ENCODE measurements at places on chromosomes 6 and 20.

GRCh38 chr6:119360262-119360915 is 10.8 kb upstream of the MAN1A1 start:
- no peaks in the 10 kb centered on the region for H3K4me1 ChIP-seq
- H3K36me3 ChIP-seq = no peaks in the 10 kb centered on the region
- no peak overlapping the region for H3K27ac ChIP-seq
- H3K4me3 ChIP-seq = no peak overlapping the region
- H3K27me3 ChIP-seq = no peaks in the 10 kb centered on the region

- H3K27ac ChIP-seq = no peak overlapping the region
- no peaks in the 10 kb centered on the region for H3K4me1 ChIP-seq
- H3K4me3 ChIP-seq = no peak overlapping the region
Measured at GRCh38 chr6:115843945-115844344, 216.7 kb downstream of the FRK start.

DNA sequence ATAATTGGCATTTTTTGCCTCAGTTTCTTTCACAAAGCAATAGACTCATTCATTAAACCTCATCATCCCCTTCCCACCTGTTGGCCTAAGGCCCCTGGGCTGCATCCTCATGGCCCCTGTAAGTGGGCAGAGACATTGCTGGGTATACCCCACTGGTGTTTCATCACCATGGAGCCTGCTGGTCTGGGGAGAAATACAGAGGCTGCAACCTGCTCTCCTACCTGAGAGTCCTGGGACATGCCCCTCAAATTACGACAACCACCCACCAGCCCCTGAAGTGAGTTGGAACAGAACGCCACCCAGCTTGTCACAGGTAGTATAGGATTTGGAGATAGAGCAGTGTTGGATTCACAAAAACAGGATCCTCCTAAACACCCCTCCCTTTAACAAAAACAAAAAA is 190.8 kb downstream of the ANKRD60 start:
- no peak overlapping the region for H3K4me3 ChIP-seq
- no peaks in the 10 kb centered on the region for H3K4me1 ChIP-seq
- H3K27ac ChIP-seq = no peak overlapping the region
- no peak for DNase-seq
- H3K27me3 ChIP-seq = peaks cover under 1% of the 10 kb centered on the region

GRCh38 chr6:118377711-118378414 is 170.2 kb upstream of the PLN start:
- H3K4me1 ChIP-seq = no peaks in the 10 kb centered on the region
- no peaks in the 10 kb centered on the region for H3K27me3 ChIP-seq
- DNase-seq = no peak

DNA sequence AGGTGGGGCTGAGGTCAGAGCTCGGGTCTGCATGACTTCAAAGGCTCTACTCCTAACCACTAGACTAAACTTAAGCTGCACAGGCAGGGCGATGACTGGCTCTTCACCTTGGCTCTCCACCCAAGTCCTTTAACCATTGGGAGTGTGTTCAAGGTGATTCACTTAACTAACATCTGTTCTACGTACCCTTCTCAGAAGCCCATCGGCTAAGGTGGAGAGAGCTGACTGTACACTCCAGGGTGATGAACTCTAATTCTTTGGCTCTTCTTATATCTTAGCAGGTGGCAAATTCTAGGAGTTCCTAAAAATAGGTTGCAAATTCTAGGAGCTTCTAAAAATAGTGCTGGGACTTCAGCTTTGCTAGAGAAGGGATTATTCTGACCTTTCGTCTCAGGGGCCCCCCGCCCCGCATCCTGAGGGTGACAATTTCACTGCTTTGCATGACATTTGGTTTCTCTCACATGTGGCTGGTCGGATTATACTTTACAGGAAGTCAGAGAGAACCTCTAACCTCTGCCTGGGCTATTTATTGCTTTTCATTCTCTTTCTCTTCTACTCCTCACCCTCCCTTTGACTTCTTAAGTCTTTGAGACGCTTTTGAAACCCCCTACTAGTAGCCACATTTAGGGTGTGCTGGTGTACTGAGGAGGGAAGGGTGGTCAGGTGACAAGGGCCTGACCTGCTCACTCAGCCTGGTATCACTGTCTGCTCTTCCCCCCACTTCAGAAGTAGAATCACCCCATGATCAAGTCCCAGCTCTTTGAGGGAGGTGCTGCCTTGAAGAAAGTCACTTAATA is 55.5 kb downstream of the PRDM1 start:
- DNase-seq = no peak
- no peak overlapping the region for H3K4me3 ChIP-seq
- peak overlapping the region; percentile 7 for H3K27ac ChIP-seq
- no peaks in the 10 kb centered on the region for H3K36me3 ChIP-seq
- H3K27me3 ChIP-seq = no peaks in the 10 kb centered on the region

- H3K27ac ChIP-seq = peak overlapping the region; percentile 55
- no peak for DNase-seq
- H3K4me1 ChIP-seq = peaks cover 20% of the 10 kb centered on the region
Measured at GRCh38 chr6:15400572-15401004, 154.7 kb downstream of the JARID2 start.

DNA sequence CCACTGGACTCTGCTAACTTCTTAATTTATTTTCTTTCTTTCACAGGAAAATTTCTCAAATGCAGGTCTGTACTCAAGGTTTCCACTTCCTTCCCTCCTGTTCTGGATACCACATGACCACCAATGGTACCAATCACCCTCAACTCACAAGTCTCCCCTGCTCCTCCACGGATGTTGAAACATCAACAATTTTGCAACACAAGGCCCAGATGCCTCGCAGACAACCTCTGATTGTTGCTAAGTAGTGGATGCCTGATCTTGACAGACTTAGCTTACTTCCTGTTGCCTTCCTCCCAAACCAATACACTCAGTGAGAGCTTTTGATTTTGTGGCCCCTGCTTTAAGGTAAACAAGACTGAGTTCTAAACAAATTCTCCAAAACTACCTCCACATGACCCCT is 146.6 kb downstream of the FRK start:
- H3K27me3 ChIP-seq = no peaks in the 10 kb centered on the region
- DNase-seq = no peak
- H3K4me1 ChIP-seq = no peaks in the 10 kb centered on the region
- H3K27ac ChIP-seq = no peak overlapping the region
- H3K36me3 ChIP-seq = no peaks in the 10 kb centered on the region
- H3K4me3 ChIP-seq = no peak overlapping the region

- no peak for DNase-seq
- H3K4me1 ChIP-seq = peaks cover 9% of the 10 kb centered on the region
- H3K4me3 ChIP-seq = no peak overlapping the region
- no peak overlapping the region for H3K27ac ChIP-seq
- no peaks in the 10 kb centered on the region for H3K27me3 ChIP-seq
- H3K36me3 ChIP-seq = no peaks in the 10 kb centered on the region
Measured at GRCh38 chr20:50070361-50070760, 42.6 kb downstream of the UBE2V1 start.

DNA sequence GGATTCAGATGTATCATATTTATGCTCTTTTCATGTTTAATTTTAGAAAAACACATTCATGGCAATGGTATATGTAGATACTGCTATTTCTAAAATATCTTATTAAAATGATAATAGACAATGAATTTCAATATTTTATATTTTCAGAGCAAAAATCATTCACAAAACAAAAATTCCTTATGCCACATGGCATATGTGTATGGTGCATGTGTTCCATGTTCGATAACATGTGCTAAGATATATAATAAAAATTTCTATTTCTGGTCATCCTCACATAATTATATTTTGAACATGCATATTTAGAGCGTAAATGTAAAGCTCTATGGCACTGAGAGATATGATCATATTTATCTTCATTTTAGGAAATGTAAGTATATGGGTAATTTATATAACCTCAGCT is 606.2 kb upstream of the AGPAT4 start:
- no peaks in the 10 kb centered on the region for H3K27me3 ChIP-seq
- no peaks in the 10 kb centered on the region for H3K36me3 ChIP-seq
- DNase-seq = no peak
- H3K27ac ChIP-seq = no peak overlapping the region

DNA sequence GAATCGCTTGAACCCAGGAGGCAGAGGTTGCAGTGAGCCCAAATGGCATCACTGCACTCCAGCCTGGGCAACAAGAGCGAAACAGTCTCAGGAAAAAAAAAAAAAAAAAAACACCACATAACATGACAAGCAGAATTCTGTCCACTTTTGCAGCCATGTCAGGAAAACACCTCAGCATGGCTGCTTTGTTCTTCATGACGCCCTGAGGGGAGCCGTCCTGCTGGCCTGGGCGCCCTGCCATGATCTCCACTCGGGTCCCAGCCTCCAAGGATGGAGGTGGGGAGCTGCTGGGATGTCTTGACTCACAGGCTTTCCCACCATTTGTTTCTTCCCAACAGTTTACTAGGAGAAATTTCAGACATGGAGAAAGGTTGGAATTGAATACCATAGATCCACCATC is 42.2 kb downstream of the SNX9 start:
- H3K4me1 ChIP-seq = peaks cover 54% of the 10 kb centered on the region
- no peak for DNase-seq

GRCh38 chr6:150734235-150734634 is 131.3 kb upstream of the MTHFD1L start:
- H3K36me3 ChIP-seq = peaks cover 11% of the 10 kb centered on the region
- DNase-seq = no peak
- no peaks in the 10 kb centered on the region for H3K4me1 ChIP-seq
- H3K4me3 ChIP-seq = no peak overlapping the region

DNA sequence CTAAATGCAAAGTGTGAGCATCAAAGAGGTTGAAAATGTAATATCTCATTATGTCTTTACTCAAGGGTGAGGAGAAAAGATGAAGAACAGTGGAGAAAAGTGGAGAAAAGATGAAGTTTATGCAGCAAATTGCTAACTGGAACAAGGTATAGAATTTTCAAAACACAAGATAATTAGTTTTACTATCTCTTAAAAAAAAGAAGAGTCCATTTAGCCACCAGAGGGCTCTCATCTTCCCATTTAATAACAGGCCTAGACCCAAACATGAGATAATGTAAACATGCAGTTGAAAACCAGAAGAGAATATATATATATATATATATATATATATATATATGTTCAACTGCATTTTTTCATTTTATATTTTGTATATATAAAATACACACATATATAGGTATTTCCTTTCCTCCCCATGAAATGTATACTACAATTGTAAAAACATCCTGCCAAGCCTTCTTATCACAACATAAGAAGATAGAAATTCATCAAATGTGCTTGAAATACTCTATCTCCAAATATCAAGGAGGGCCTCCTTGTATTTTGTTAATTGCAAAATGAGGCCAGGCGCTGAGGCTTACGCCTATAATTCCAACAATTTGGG is 78.4 kb downstream of the ADTRP start:
- H3K27ac ChIP-seq = no peak overlapping the region
- peaks cover 9% of the 10 kb centered on the region for H3K4me1 ChIP-seq
- no peaks in the 10 kb centered on the region for H3K27me3 ChIP-seq
- H3K36me3 ChIP-seq = no peaks in the 10 kb centered on the region
- DNase-seq = no peak

DNA sequence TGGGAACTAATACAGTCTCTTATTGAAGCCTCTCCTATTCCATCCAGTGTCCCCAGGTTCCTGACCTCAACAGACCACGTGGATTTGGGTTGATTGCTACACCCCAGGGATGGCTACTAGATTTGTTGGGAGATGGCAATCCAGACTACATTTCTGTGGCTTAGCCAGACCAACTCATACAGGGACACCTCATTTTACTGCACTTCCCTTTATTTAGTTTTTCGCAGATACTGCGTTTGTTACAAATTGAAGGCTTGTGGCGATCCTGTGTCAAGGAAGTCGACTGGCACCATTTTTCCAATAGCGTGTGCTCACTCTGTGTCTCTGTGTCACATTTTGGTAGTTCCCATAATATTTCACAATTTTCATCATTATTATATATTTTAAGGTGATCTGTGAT is 10.3 kb upstream of the MTRF1L start:
- H3K36me3 ChIP-seq = no peaks in the 10 kb centered on the region
- H3K27ac ChIP-seq = no peak overlapping the region
- no peaks in the 10 kb centered on the region for H3K27me3 ChIP-seq
- no peaks in the 10 kb centered on the region for H3K4me1 ChIP-seq

- H3K36me3 ChIP-seq = no peaks in the 10 kb centered on the region
- no peaks in the 10 kb centered on the region for H3K27me3 ChIP-seq
Measured at GRCh38 chr6:53770780-53771249, 24.0 kb upstream of the LRRC1 start.

- H3K27ac ChIP-seq = no peak overlapping the region
- H3K36me3 ChIP-seq = peaks cover 12% of the 10 kb centered on the region
- no peaks in the 10 kb centered on the region for H3K27me3 ChIP-seq
- H3K4me3 ChIP-seq = no peak overlapping the region
- peaks cover 35% of the 10 kb centered on the region for H3K4me1 ChIP-seq
Measured at GRCh38 chr6:89372506-89372901, 20.0 kb upstream of the UBE2J1 start.

GRCh38 chr20:20500312-20500711 is 132.4 kb downstream of the INSM1 start:
- no peak overlapping the region for H3K4me3 ChIP-seq
- H3K4me1 ChIP-seq = peaks cover 8% of the 10 kb centered on the region
- DNase-seq = no peak
- peaks cover 97% of the 10 kb centered on the region for H3K36me3 ChIP-seq

- H3K27ac ChIP-seq = no peak overlapping the region
- no peaks in the 10 kb centered on the region for H3K36me3 ChIP-seq
- H3K4me1 ChIP-seq = peaks cover 3% of the 10 kb centered on the region
- no peak for DNase-seq
- no peak overlapping the region for H3K4me3 ChIP-seq
Measured at GRCh38 chr6:43313813-43314212, 5.2 kb upstream of the CRIP3 start.

- no peak overlapping the region for H3K27ac ChIP-seq
- H3K27me3 ChIP-seq = no peaks in the 10 kb centered on the region
- H3K4me1 ChIP-seq = no peaks in the 10 kb centered on the region
- H3K4me3 ChIP-seq = no peak overlapping the region
- DNase-seq = no peak
Measured at GRCh38 chr20:3551681-3552434, 81.0 kb downstream of the ATRN start.

GRCh38 chr20:62874964-62875344 is 13.3 kb upstream of the TCFL5 start:
- H3K27ac ChIP-seq = no peak overlapping the region
- no peak overlapping the region for H3K4me3 ChIP-seq
- H3K36me3 ChIP-seq = no peaks in the 10 kb centered on the region
- DNase-seq = no peak

GRCh38 chr6:138405816-138406413 is 1.9 kb downstream of the HEBP2 start:
- H3K4me1 ChIP-seq = peaks cover 71% of the 10 kb centered on the region
- no peaks in the 10 kb centered on the region for H3K27me3 ChIP-seq
- peak overlapping the region; percentile 96 for H3K4me3 ChIP-seq
- peak overlapping the region; percentile 97 for H3K27ac ChIP-seq
- no peak for DNase-seq

DNA sequence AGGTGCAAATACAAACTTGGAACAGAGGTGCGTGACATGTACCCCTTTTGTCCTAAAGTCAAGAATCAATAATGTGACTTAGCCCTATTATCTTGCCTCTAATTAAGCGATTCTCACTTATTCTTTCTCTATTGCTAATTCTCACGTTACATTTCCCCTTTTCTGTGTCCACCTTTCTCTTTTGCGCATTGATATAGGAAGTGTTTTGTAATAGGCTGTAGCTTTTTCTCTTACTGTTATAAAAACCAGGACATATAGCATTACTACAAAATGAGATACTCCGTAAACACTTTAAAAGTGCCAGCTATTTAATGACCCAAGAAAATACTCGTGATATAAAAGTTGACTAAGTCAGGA is 669 bp upstream of the TMEM30A start:
- H3K4me3 ChIP-seq = peak overlapping the region; percentile 92
- no peak for DNase-seq
- no peaks in the 10 kb centered on the region for H3K27me3 ChIP-seq
